ENCODE measurements at places on chromosomes 11 and 22.

GRCh38 chr22:28142361-28142961 lies 223.4 kb upstream of the PITPNB start:
- no peak for DNase-seq

DNA sequence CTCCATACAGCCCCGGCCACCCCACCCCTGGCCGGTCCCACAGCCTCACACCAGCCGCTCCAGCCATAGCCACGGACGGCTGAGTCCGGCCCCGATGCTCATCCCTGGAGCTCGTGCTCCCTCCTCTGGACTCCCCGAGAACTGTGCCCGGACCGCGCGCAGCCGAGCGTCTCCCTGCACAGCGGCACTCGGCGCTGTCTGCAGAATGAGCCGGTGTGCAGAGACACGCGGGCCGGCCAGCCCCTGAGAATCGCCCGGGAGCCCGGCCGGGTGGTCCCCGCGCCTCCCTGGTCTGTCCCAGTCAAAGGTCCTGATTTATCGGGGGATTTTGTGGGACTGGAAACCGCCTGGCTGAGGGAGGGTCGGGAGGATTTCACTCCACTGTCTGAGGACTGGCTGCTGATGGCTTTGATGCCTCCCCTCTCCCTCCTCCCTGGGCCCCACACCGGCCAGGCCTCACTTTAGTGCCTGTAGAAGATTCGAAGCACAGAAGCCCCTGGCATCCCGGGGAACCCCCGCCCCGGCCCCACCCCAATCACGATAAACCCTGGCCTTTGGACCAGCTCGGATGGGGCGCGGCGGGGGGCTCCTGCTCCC lies 102.7 kb downstream of the BRD1 start:
- DNase-seq = peak; percentile 61

- DNase-seq = no peak
Observed at GRCh38 chr11:111574373-111575225, 27.6 kb upstream of the SIK2 start.

DNA sequence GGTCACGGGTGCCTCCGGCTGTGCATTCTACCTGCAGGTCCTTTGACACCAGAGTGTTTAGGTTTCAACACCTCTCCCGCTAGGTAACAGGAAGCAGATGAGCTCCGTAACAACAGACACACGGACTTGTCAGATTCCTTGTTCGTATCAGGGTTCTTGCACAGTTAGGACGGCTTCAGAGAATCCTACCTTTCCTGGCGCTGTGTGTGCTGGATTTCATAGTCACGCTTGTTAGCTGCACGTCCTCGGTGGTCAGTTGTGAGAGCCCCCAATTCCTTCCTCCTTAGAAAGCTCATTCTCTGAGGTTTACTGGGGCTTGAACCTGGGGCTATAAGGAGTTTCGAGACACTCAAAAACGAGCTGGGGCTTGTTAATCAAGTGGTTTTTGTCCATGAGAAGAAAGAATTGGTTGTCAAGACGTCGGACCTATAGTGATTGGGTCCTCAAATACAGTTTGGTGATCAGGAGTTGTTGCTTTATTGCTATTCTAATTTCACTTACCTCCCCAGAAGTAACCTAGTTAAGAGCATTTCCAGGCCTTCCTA lies 664 bp downstream of the DDB2 start:
- no peak for DNase-seq

DNA sequence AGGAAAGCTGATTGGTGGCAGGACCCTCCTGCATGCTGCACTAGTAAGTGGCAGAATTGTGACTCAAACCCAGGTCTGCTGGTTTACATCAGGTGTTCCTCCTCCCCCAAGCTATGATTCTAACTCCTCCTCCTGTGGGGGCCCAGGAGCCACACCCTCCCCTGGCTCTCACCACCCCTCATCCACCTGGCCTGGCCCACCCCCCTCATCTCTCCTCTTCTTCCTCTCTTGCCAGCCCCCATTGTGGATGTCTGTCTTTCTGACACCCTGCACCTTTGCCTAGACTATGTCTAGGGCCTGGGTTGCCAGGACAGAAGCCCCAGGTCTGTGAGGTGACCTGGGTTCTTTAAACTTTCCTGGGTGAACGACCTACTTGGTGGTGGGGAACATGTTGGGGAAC lies 59.9 kb downstream of the GRIK4 start:
- no peak for DNase-seq

GRCh38 chr11:97909614-97910399 lies 1110.9 kb upstream of the CNTN5 start:
- DNase-seq = no peak

DNA sequence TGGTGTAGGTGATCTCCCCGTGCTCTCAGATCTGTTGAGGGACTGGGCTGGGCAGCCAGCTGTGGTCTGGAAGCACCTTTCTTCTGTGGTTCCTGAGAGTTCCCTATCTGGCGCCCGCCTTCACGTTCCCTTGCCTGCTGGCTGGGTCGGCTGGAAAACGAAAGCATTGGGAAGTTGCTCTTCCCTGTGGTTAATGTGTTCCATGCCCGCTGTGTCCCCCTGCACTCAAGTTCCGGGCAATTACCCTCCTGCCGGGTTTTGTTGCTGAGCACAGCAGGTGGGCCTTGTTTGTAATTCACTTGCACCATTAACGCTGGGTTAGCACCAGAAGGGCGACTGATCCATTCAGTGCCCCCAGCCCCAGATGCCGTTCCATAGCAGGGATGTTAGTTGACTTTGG lies 134.1 kb downstream of the GRIK4 start:
- DNase-seq = no peak

- no peak for DNase-seq
Observed at GRCh38 chr22:23498811-23499798, 81.0 kb downstream of the IGLL1 start.

DNA sequence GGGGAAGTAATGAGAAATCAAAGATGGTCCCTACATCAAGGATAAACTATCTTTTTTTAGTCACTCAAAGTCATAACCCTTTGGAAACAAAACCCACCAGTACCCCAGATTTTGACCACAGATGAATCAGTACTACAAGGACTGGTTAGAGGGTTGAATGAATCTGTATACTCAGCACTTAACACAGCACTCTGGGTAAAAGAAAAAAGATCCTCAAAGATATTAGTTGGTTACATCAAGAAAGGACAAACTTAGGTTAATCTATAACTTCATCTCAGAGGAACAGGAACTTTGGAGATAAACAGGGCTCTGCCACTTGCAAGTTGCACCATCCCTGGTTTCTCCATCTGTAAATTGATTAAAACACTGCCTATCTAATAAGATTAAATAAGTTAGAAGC lies 18.8 kb downstream of the SC5D start:
- DNase-seq = no peak

GRCh38 chr11:36605221-36606216 lies 7.5 kb upstream of the RAG2 start:
- DNase-seq = no peak

- no peak for DNase-seq
Observed at GRCh38 chr22:40285513-40285912, 60.8 kb upstream of the ADSL start.

DNA sequence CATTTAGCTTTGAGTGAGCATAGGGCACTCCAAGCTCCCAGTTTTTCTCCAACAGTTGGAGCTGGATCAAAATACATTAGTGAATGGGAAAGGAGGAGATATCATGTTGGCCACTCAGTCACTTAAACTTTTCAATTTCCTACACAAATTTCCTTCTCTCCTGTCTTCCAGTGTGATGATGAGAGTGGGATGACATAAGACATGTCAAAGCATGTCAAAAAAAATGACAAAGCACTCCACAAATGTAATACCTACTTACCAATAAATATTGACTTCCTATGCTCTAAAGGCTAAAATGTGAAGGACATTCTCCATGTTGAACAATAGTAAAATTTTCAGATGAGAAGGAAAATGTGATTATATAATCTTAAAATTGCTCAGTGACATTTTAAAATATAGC lies 1.5 kb upstream of the GRM5 start:
- no peak for DNase-seq

GRCh38 chr22:21711851-21712250 lies 23.7 kb downstream of the YPEL1 start:
- no peak for DNase-seq

DNA sequence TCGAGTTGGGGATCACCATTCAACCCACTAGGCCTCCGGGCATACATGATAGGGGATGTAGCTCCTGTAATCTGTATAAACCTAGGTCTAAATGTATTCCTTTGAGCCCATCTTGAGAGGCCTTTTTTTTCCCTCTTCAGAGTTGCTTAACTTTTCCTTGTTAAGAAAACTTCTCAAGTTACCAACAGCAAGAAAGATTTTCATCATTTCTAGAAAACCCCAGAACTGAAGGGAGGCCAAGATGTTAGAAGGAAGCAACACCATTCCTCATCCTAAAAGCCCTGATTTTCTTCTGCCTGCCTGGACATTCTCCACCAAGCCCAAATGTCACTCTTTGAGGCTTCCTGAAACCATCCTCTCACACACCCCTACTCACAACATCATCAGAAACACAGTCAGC lies 79.4 kb downstream of the TMPRSS5 start:
- DNase-seq = no peak

DNA sequence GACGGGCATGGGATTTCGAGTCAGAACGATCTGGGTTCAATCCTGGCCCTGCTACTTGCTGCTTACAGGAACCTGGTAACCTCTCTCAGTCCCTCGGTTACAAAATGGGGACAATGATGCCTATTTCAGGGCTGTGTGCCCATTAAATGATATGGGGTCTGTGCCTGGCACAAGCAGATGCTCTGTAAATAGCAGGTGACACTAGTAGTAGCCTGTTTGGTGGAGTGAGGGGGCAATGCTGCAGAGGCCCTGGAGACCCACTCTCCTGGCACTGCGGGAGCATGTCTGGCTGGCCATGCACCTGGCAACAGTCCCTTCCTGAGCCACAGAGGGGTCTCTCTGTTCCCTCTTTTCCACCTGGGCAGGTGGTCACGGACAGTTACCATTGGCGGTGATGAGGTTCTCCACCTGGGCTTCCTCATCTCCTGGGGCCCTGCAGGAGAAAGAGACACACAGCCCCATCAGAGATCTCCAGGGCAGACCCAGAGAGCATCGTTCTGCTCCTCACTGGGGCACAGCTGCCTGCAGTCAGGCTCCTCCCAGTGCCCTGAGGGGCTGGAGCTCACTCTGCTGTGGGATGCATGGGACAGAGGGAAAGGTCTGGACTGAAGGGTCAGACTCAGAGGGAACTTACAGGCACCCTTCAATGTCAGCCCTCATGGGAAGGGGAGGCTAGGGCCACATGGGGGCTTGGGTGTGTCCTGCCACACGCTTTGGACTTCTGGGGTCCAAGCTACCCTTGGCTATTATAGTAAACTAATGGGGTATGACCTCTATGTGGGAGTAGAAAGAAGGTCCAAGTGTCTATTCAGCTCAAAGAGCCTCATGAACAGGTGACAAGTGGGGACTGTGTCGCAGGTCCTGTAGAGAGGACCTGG lies 15.6 kb upstream of the FXYD2 start:
- no peak for DNase-seq

DNA sequence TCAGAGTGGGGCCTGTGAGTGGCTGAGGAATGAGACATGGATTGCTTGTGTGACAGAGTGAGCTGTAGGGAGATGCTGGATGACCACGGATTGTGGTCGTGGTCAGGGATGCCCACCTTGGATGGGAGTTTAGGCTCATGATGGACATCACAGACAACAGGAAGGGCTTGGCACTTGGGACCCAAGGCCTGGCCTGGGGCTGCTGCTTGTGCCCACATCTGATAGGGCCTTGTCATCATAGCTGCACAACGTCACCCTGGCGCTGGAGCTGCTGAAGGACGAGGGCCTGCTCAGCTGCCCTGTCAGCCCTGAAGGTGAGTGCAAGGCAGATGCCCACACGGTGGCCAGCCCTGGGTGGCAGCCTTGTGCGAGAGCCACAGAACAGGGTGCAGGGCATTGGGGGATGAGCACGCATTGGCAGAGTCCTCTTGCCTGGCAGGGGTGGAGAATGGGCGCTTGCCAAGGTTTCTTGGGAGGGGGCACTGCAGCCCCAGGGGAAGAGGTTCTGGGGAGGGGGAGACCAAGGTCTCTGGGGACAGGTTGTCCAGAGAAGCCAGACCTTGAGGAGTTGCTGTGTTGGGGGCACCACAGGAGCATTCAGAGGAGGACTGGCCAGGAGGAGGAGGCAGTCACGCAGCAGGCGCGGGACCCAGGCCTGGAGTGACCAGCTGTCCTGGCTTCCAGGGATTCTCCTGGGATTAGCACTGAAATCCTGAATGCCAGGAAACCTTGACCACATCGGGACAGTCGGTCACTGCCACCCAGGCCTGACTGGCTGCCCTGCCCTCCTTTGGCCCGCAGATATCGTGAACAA lies 25.0 kb downstream of the PARVG start:
- DNase-seq = no peak
